Stimulated activated CD4-positive, alpha-beta T cell treated with anti-CD3 and anti-CD28 coated beads, Interleukin-15, amount 100 ng/mL, for 1 hour (primary cell): ENCODE measurements at places on chromosomes 6 and 20.

DNA sequence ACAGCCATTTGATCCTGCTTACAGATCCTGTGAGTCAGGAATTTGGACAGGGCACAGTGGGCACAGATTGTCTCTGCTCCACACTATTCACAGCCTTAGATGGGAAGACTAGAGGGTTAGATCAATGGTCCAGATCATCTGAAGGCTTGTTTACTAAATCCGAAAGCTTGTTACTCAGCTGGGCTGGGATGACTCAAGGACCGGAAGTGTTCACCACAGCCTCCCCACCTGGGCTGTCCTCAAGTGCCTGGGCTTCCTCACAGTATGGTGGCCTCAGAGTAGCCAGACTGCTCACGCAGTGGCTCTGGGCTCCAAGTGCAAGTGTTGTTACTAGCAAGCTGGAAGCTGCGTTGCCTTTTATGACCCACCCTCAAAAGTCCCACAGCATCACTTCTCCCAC lies 75.4 kb upstream of the INSM1 start:
- no peak for DNase-seq

DNA sequence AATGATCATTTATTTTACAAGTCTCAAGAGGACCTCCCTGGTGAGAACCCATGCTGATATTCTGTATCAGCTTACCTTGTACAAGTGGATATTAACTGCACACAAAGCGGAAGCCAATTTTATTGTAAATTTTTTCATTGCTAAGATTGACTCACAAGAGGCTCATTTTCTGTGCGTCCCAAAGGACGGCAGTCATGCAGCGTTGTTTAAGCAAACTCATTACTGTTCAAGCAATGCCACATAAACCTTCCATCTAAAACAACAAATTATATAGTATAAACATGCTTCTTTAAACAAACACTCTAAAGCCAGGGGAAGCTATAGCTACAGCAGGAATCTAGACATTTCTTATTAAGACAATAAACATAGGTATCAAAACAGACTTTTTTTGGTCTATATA lies 575.3 kb downstream of the FRK start:
- DNase-seq = no peak

DNA sequence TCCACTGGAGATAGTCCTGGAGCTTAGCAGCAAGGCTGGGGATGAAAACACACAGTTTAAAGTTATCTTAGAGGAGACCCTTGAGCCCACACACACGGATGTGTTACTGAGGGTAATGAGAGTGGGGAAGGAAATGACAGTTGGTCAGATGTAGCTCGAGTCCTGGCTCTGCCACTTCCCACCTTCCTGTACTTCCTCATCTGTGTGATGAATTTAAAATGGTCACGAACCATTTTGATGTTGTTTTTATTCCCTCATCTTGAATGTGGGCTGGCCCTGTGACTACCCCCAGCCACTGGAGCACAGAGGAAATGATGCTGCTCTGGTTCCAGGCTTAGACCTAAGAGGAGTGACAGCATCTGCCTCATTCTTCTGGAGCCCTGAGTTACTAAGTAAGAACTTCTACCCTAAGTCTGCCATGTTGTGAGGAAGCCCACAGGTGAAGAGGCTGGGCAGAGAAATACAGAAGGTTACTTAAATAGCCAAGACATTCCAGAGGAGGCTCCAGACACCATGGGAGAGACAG lies 141.2 kb downstream of the NRN1 start:
- no peak for DNase-seq

- no peak for DNase-seq
These were observed 198.0 kb downstream of the RNF144B start for GRCh38 chr6:18585032-18585573.

DNA sequence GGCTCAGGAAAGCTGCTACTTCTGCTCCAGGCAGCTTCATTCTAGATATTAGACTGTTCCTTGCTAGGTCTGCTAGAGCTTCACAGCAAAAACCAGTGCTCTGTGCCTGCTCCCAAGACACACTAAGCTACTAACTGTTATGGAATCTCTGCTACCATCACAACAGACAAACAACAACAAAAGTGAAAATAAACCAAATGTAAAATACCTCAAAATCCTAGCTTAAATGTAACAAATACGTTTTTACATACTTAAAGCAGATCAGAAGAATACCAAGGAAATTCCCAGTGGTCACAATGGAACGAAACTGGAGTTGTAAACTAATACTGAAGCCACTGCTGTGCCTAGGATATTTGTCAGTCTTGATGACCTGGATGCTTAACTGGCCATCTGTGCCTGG lies 84.6 kb upstream of the EZR start:
- no peak for DNase-seq

DNA sequence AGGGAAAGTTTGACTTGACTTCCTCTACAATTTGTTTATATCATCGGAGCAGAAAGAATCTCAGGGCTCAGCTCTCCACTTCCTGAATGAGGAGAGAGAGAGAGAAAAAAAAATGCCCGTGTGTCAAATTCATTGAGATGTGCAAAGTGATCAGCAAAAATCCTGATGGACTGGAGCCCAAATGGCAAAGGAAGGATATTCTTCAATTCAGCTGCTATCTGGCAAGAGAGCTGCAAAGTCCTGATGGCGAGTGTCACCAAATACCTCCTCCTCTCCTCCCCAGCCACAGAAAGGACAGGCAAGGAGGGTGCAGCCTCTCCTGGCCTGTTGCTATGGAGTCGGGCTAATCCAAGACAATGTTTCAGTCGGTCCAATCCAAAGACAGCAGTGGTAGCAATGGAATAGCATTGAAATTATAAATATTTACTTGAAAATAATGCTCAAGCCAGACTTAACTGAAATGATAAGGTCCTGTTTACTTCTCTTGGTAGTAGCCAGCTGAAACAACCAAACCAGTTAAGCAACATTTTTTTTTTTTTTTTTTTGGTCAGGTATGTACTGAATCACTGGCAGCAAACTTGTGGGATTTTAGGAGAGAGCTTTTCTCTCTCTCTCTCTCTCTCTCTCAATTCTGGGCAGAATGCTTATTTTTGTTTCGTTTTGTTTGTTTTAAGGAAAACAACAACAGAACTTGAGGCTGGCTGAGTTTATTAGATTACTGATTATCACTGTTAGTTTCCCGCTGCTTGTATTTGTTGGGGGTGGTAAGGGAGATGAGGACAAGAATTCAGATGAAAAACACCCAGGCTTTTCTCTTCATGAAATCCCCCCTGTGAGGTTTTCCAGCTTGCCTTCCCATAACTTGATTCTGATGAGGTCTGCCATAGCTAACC lies 204.2 kb downstream of the BCAS1 start:
- DNase-seq = no peak

DNA sequence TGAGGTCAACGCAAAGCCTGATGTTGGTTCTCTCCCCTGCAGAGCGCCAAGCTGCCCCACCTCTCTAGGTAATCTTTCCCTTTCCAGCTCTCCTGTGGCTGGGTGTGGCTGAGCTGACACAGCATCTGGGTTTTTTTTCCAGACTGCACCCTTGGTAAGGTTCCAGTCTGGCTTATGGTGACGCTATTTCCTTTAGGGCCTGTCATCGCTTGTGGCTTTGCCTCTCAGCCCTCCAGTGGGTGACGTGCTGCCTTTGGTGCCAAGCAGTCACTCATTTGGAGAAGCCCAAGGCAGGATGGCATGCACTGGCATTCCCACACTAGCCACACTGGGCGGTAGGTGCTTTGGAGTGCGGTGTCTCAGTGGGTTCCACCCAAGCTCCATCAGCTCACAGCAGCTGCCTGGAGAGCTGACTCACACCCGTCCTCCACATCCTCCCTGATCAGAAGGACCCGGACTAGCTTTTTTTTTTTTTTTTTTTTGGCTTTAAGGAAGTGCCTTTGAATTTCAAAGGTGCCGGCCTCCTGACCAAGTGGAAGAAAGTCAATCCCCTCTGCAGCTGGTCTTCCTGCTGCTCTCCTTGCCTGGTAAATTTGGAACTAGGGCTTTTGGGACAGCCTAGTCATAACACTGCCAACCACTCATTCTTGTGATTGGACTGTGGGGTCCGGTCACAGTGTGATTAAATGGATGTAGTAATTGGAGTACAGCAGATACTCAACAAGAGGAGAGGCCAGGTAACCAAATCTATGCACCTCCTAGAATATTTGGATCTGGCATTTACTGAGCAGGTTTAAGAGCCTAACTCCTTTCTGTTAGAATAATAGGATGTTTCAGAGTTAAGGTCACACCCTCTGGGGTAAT lies 153.6 kb downstream of the CD83 start:
- no peak for DNase-seq

DNA sequence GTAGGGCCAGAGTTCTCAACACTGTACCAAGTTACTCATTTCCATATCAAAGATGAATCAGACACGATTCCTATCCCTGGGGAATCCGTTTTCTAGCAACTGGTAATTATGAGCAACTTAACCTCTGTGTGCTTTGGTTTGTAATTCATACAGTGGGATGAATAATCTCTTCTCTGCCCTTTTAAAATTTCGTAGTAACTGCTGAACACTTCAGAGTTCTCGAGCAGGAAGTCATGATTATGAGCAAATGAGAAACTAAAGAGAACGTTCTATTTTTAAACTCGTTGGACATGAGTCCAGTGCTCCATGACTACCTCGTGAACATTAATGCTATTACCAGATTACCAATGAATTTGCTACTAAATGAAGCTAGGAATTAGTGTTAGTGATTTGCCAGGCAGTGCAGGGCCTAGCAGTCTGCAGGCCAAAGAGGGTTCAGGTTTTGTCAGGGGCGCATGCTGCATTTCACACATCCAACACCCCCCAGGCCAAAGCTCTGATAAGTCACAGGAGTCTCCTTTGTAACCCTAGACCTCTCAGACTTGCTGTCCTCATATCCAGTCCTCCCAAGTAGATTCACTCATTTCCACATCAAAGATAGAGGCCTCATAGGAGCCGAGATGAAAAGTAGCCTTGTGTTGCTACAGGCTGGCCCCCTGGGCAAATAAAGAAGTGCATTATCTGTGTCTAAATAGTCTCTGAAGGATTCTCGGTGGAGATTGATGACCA lies 45.8 kb upstream of the VSTM2L start:
- no peak for DNase-seq

DNA sequence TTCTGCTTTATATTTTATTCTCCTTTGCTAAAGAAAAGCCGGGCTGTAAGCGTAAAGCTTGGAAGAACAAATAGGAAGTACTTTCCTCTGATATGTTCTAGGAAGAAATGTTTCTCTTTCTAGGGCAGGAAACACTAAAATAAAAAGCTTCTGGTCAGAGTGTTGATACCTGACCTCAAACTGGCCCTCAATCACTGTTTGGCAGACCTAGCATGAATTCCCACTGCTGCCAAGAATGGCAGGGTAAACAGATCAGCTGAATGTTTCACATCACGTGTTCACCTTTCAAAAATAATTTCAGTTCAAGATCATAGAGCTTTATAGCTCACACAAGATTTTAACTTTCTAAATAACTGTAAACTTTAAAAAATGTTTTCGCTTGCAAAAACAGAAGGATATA lies 2.9 kb downstream of the MPC1 start:
- no peak for DNase-seq

DNA sequence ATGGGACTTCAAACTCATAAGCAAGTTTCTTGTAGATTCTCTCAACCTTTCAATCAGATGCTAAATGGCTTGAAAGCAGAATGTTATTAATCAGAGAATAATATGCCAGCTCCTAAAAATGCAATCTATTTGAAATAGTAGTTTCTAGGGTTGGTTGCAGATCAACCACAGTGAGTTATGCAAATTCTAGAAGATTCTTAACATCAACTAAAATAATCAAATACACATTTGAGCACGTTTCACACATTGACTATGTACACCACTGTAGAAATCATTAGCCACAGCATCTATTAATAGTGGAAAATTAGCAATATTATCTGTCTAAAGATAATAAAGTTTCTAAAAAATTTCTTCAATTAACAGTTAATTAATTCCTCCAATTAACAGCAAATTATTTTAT lies 141.9 kb upstream of the GJE1 start:
- DNase-seq = no peak

DNA sequence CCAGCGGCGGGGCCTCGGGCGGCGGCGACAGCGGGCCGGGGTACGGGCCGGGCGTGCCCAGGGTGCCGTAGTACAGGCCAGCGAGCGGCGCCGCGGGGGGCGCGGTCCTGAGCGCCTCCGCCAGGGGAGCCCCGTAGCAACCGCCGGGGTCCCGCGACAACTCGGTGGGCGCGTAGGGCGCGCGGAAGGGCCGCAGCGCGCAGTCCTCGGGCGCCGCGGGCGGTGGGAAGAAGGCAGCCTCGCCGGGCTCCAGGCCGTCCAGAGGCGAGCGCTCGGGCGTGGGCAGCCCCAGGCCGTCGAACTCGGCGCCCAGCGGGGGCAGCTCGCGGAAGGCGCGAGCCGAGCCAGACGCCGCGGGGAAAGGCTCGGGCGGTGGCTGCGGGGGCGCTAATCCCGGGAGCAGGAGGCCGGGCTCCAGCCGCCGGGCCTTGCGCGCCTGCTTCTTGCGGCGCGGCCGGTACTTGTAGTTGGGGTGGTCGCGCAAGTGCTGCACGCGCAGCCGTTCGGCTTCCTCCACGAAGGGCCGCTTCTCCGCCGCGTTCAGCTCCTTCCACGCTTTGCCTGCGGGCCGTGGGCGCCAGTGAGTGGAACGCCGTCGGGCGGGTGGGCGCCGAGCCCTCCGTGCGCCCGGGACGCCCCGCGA lies 916 bp downstream of the SOX18 start:
- no peak for DNase-seq

GRCh38 chr20:18722371-18722770 lies 91.2 kb upstream of the SCP2D1 start:
- DNase-seq = no peak

- DNase-seq = no peak
These were observed 179.8 kb downstream of the HAO1 start for GRCh38 chr20:7760247-7761031.

GRCh38 chr20:21136015-21136732 lies 10.3 kb downstream of the KIZ start:
- DNase-seq = no peak

- DNase-seq = no peak
These were observed 158.6 kb upstream of the RIMS1 start for GRCh38 chr6:71727632-71728294.

DNA sequence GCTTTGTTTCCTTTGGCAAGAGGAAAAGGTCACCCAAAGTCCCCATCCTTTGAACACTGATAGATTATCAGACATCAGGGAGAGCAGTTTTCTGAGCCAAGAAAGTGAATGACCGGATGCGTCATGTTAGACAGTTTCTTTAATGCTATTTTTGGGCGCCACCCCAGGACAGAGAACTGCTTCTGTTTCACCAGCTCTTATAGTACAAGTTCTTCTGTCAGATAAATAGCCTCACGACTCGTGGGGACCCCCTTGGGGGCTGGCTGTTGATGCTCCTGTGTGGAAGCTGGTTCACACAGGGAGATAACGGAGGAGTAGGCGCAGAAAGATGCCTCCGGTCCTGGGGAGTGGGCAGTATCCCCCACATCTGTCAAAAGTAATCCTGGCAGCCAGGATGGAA lies 54.6 kb downstream of the NPEPL1 start:
- DNase-seq = no peak

DNA sequence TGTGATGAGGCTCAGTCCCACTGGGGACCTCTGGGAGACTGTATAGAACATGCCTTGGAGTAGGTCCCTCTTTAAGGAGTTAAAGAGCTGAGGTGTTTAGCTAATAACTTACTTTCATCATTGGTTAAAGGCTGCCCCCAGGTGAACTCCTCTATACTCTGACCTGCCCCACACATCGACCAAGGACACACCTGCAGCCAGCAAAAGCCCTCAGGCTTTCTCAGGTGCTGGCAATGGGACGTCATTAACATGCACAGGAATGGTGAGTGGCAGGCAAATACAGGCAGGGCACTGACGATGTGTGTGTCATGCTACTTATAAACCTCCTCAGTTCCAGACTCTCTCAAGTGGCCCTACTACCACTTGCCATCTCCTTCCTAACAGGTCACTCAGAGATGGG lies 366.4 kb downstream of the KIF16B start:
- DNase-seq = no peak

- DNase-seq = no peak
These were observed 3.8 kb upstream of the ENTPD6 start for GRCh38 chr20:25191689-25192088.

- DNase-seq = no peak
These were observed 430.3 kb downstream of the TFAP2A start for GRCh38 chr6:9984607-9985006.
